ENCODE measurements at places on chromosomes 2 and 18.

DNA sequence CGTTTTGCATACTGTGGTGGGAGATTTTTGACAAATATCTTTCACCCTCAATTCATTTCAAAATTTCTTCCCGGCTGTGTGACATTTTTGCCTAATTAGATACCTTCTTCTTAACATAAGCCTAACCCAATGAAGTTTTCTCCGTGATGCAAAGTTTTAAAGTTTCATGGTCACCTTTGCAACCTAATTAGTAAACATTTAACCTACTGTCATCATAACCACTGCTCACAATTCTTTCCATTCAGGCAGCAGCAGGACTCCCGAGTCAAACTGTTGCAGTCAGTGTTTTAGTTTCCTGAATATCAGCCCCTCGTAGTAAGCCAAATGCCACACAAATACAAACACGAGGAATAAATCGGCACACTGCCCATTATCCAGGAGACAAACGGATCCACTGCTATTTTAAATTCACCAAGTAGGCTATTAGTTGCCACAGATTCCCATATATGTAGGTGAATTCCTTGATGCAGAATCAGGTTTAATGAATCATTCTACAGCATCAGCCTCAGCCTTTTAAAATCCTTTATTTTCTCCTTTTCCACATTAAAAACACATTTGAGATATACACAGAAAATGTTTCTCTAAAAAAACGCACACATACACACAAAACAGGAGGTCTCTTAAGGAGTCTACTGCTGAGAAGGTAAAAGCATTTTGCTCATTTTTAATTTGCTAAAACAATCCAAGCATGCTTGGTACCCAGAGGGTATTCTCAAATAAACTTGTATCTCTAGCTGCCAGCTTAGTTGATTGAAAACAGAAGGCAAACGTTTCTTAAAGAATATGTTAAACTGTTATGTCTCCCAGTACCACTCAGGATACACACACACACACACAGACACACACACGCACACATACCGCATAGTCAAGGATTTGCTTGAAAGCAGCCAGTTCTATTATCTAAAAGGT, 106.5 kb upstream of the KCTD1 start:
- DNase-seq: peak; percentile 7

DNA sequence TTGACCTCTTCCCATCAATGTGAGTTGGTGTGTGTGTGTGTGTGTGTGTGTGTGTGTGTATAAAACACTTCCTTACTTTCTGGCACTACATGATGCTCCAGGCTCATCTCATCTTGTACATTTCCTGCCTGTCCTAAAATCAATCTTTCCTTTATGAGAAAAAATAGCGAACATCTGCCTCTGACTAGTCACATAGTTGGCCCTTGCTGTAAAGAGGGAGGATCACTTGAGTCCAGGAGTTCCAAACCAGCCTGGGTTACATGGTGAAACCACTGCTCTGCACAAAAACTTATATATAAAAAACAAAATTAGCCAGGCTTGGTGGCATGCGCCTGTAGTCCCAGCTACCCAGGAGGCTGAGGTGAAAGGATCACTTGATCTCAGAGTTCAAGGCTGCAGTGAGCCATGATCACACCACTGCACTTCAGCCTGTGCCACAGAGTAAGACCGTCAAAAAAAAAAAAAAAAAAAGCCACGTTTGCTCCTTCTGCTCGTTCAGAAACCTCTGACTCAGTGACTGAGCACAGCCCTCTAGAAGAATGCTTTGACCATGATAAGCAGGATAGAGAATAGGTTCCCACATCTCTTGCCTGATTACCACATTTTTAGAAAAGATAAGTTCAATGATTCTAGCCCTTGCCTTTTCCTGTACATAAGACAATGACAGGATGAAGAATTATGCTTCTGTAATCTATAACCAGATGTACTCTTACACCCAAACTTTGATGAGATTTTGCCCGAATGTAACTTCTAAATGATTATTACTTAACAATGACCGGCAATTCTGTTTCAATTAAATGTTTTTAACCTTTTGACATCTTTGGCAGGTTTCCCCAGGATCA, 45.2 kb upstream of the ST3GAL5 start:
- peak; percentile 79 for DNase-seq

DNA sequence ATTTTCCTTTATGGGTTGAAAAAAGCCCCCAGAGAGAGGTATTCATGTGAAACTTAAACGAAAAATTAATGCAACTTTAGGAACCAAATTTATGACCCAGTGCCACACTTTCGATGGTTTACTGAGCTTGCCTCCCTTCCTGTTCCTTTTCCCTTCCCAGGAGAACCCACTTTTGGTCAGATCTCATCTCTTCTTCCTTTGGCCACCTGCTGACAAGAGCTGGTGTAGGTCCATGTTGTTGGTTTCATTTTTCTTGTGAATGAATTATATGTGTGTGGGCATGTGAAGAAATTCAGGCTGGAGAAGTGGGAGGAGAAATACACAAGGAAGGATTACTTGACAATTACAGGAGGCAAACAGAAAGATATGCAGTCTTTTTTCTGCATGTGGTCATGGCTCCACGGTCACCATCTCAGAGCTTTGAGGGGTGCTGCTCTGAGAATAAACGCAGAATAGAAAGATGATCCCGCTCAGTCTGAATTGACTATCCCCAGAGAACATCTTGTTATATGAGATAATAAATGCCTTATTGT, 111.3 kb upstream of the TCF4 start:
- DNase-seq: peak; percentile 11

GRCh38 chr2:203909261-203909967, 27.1 kb upstream of the ICOS start:
- peak; percentile 79 for DNase-seq

DNA sequence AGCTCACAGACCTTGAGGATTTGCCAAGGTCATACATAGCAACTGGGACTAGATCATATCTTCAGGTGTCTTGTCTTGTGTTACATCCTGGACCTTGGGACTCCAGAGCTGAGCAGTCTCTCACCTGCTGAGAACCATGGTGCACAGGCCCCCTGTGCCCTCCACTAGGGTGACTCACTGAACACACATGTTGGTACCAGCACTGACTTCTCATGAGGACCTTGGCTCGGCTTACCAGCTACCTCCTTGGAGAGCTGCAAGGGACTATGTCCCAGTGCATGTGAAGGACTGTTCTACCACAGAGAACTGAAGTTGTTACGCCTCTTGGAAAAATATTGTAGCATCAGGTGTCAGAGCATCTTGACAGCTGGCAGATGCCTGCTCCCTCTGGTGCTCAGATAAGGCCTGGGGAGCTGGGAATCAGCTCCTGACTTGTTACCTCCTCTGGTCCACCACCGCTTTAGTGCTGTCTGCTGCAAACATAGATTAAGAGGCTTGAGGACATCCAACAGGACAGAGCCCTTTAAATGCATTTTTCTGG, 72.1 kb downstream of the WDSUB1 start:
- DNase-seq: no peak
